Stimulated activated CD8-positive, alpha-beta memory T cell treated with anti-CD3 and anti-CD28 coated beads, Interleukin-12 subunit alpha, Interleukin-12 subunit beta, amount 100 ng/mL, for 4 hours (primary cell): ENCODE measurements at places on chromosomes 1 and 21.

DNA sequence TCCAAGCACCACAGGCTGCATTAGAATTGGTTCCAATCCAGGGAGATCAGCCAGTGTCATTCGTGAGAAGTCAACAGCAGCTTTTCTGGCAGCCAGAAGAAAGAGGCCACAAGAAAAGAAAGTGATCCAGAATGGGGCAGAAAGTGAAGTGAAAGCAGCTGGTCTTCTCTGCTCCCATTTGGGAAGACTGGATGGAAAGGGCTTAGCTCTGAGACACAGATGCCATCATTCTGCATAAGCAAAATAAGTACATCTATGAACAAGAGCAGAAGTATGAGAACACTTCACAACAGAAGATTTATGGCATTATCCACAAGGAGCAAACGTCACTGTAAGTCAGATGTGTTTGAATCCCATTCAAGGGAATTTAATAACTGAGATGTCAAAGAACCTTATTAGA lies 326.5 kb upstream of the ESRRG start:
- DNase-seq, result no peak

GRCh38 chr1:41455479-41456332 lies 28.8 kb downstream of the EDN2 start:
- DNase-seq, result no peak

GRCh38 chr1:17404034-17404684 lies 32.2 kb downstream of the PADI6 start:
- DNase-seq, result no peak

GRCh38 chr1:22636353-22636752 lies at the start of gene C1QA:
Gene C1QA (plus strand): TSS chr1:22636628. CDS start chr1:22637617, 989 bp downstream.
- no peak for DNase-seq

GRCh38 chr1:205020466-205020865 lies 22.5 kb upstream of the CNTN2 start:
- DNase-seq, result no peak

DNA sequence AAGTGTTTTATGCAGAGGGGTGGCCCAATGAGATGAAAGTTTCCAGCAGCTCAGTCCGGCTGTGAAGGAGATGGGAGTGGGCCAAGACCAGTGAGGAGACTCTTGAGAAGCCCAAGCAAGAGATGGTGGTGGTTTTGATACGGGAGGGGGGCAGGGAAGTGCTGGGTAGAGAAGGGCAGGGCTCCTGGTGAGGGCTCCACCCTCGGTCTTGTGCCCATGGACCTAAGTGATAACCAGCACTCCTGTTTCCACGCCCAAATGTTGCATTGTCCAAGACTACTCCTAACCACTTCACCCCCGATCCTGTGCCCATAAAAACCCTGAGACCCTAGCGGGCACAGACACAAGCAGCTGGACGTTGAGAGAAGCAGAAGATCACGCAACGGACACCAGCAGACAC lies 140.9 kb downstream of the MIS18A start:
- DNase-seq, result no peak

- DNase-seq, result no peak
Observed at GRCh38 chr1:203422656-203423055, 53.0 kb upstream of the PRELP start.

GRCh38 chr1:31569596-31570173 lies 6.6 kb upstream of the TINAGL1 start:
- no peak for DNase-seq

- no peak for DNase-seq
Observed at GRCh38 chr1:218498056-218498938, 153.2 kb downstream of the TGFB2 start.

GRCh38 chr21:37787456-37787855 lies 128.8 kb downstream of the KCNJ6 start:
- DNase-seq, result no peak

- no peak for DNase-seq
Observed at GRCh38 chr21:34915364-34915841, 133.7 kb downstream of the RUNX1 start.

DNA sequence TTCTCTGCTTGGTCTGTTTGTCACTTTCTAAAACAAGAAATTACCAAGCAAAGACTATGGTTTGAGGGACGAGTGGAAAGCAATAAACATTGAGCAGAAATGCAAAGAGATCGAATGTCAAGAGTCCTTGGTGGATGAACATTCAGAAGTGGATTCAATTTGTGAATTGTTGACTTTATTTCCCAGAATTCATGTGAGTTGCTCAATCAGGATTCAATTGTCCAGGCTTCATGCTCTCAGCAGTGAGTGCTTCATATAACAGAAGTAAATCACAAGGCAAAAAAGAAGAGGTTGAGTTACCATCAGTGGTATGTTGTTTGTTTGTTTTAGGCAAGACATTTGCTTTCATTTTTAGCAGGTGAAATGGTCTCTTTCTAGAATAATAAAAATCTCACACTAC lies 31.9 kb downstream of the NGF start:
- DNase-seq, result no peak

- DNase-seq, result no peak
Observed at GRCh38 chr1:59486615-59487014, 189.7 kb downstream of the FGGY start.

DNA sequence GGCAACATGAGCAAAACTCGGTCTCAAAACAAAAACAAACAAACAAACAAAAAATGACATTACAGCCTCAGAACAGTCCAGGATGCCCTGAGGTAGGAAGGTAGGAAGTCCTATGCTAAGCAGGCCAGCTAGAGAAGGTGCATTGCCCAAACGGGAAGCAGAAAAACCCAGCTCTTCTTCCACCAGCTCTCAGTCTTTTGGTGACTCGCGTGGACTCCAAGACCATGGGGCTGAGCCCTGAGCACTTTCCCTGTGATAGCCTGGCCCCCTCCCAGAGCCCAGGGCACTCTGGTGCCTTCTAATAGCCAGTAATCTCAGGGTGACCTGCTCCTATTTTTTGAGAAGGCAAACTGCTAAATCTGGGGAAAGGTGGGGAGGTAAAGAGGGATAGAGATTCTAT lies 16.1 kb downstream of the PHLDA3 start:
- DNase-seq, result no peak

DNA sequence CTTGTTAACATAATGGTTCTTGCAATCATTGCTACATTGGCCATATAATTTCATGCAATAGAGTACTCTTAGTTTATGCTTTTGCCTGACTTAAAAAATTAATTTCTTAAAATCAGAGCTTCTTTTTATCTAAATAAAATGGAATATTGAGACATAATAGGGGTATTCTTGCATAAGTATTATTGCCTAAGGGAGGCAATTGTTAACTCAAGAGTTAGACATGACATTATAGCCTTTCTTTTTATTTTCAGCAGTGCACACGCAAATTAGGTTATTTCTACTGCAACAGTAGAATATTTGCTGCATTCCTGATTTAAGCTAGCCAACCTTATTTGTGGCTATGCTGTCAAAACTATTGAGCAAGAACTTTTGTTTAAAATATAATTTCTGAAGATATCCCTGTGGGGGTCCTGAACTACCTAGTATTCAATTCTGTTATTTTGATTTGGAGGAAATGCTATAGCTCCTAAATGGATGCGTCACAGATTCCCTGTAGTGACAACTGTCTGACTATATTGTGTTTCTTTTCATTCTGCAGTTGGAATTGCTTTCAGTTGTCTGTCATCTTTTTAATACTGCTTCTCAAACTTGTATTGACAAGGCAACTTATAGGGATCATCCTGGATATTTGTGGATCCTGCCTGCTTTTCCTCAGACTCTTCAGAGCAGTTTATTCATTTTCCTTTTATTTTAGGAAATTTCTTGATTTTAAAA lies 211.0 kb downstream of the PATJ start:
- no peak for DNase-seq

GRCh38 chr1:31135973-31136600 lies 70.6 kb upstream of the PUM1 start:
- no peak for DNase-seq

- DNase-seq, result no peak
Observed at GRCh38 chr1:12040457-12041051, 21.3 kb downstream of the MIIP start.

DNA sequence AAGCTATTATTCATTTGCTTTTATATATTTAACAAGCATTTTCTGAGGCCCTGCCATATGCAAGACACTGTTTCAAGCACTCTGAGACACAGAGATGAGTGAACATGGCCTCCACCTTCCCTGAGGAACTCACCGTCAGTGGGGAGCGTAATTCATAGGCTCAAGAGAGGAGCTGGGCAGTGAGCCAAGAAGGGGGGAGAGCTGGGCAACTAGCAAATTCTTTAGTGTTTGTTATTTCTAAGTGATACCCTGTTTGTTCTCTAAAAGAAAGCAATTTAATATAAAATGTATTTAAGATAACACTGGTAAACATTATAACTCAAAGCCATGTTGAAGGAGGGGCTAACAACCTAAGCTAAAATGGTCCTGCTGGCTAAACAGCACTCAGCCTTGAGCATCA lies 119.2 kb upstream of the NGF start:
- no peak for DNase-seq

DNA sequence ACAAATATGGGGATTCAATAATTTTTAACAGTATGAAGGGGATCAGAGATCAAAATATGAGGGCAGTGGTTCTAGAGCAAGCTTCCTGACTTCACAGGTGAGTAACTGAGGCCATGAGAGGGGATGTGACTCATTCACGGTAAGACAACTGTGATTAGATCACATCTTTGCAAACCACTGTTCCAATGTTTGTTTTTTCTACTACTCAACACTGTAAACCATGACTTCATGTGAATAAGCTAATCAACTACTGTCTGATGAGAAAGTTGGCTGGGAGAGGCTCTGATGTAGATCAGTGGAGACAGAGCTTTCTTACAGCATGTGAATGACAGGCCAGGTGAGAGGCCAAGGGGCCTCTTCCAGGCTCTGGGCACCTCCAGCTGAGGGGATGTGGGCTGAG lies 84.7 kb downstream of the BRINP2 start:
- no peak for DNase-seq

DNA sequence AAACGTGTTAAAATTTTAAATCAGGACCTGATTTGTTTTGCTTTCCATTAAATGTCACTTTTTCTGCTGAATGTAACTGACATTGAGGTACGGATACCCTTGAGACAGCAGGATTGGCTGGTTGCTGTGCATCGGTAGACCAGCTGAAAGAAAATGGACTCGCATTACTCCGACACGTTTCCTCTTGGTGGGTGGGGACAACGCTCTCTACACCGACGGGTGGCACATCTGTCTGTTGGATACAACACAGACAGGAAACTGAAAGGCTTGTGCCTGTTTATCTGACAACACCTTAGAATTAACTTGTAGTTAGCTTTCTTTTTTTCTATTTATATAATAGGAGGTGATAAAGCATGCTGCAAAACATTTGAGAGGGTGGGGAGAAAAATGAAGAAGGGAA lies 19.4 kb downstream of the PRPF38A start:
- DNase-seq, result peak; percentile 32

DNA sequence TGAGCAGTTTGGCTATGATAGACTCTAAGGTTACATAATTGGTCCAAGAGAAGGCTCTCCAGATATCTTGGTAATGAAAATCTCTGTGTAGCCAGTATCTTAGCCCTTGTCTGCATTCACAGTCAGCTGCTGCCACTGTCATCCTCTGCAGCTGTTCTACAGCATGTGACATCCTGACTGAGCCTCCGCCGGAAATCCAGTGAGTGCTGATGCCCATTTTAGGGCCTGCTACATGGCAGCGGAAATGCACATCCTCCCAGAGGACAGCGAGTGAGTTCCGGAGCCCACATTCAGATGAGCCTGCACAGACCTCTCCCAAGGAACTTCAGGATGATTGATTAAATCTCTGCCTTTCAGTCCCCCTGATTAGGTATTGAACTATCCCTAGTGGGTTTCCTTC lies 237.1 kb downstream of the HHIPL2 start:
- DNase-seq, result no peak

- no peak for DNase-seq
Observed at GRCh38 chr21:35359076-35359475, 310.0 kb upstream of the RUNX1 start.

GRCh38 chr1:40936931-40937339 lies 42.6 kb upstream of the CTPS1 start:
- DNase-seq, result no peak

DNA sequence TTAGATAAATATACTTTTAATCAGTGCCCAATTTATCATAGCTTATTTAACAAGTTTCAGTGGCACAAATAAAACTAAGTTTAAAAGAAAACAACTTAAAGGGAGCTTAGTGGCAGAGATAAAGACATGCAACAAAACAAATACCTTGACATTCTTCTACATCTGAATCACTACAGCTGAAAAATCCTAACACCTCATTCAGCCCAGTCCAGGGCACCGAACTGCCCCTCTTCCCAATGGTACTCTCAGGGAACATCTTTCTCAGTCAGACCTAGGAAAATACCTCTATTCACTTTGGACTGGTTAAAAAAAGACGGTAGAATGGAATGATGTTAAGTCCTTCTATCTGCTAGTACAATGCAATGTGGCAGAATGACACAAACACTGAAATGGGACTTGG lies 8.3 kb downstream of the OTUD7B start:
- DNase-seq, result no peak

GRCh38 chr1:156281693-156282478 lies 739 bp downstream of the SMG5 start:
- no peak for DNase-seq

GRCh38 chr1:12477936-12478611 lies 139.9 kb downstream of the DHRS3 start:
- DNase-seq, result no peak

- no peak for DNase-seq
Observed at GRCh38 chr1:178599745-178600144, 86.8 kb downstream of the TEX35 start.

- no peak for DNase-seq
Observed at GRCh38 chr1:234288946-234289345, 84.3 kb upstream of the COA6 start.

DNA sequence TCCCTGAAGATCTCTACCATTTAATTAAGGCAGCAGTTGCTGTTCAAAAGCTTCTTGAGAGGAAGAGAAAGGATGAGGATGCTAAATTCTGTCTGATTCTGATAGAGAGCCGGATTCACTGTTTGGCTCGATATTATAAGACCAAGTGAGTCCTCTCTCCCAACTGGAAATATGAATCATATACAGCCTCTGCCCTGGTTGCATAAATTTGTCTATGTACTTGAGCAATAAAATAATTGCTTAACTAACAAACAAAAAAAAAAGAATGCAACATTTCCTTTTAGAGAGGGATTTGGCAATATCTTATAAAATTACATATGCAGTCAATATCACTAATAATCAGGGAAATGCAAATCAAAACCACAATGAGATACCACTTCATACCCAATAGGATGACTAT lies 26.8 kb downstream of the ALDH9A1 start:
- no peak for DNase-seq

DNA sequence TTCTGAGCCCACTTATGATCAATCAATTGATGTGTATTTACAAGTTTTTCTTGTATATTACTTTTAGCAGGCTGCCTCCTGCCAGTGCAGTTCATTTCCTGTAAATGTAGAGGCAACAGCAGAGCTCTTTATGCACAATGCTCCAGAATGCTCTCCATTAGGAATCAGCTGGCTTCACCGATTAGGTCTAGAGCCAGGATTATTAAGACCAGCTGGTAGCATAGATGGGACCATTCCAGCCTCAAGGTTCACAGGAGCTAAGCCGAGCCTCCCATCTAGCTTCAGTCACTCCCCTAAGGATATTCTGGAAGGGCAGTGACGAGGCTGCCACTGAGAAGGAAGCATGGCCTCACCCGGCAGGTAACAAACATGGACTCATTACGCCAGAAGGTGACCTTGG lies 36.8 kb downstream of the DHRS3 start:
- no peak for DNase-seq

- DNase-seq, result peak; percentile 16
Observed at GRCh38 chr1:22131875-22132486, 10.9 kb downstream of the WNT4 start.
